Osteoblast (primary cell): ENCODE measurements at places on chromosomes 16 and 17. TPM values are rescaled to one million over a fixed set of nuclear protein-coding genes. Genes with fewer than 3 reads are reported as not detected.

DNA sequence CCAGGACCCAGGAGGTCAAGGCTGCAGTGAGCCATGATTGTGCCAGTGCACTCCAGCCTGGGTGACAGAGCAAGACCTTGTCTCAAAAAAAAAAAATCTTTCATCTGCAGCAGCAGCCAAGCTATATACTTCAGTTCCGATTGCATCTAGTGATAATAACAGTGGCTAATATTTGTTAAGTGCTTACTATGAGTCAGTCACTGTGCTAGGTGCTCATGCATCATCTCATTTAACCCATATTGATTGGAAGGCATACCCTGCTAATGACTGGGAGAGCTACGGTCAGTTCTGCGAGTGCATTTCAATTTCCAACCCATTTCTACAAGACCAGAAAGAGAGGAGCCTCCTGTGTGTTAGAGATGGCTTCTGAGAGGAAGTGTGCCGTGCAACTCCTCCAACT is 7.7 kb upstream of the TUBG2 start:
- no peak for DNase-seq

VTN gene
- under 0.01 TPM in 1 of 2 replicates, not detected in the other for total RNA-seq

DNA sequence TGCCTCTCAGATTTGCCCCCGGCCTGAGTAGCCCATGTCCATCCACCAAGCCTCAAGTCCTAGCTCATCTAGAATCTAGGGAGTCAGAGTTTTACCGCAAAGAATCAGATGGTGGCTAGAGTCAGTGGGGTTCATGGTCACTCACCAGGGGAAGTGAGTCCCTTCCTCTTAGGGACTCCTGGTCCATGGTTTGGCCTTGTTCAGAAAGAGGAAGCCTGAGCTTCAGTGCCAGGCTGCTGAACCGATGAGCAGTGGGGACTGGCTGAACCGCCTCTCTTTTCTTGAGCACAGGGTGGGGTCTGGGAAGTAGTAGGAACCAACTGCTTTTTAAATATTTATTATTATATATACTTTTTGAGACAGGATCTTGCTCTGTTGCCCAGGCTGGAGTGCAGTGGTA is 160.3 kb downstream of the NTN1 start:
- DNase-seq: peak; percentile 82

DNA sequence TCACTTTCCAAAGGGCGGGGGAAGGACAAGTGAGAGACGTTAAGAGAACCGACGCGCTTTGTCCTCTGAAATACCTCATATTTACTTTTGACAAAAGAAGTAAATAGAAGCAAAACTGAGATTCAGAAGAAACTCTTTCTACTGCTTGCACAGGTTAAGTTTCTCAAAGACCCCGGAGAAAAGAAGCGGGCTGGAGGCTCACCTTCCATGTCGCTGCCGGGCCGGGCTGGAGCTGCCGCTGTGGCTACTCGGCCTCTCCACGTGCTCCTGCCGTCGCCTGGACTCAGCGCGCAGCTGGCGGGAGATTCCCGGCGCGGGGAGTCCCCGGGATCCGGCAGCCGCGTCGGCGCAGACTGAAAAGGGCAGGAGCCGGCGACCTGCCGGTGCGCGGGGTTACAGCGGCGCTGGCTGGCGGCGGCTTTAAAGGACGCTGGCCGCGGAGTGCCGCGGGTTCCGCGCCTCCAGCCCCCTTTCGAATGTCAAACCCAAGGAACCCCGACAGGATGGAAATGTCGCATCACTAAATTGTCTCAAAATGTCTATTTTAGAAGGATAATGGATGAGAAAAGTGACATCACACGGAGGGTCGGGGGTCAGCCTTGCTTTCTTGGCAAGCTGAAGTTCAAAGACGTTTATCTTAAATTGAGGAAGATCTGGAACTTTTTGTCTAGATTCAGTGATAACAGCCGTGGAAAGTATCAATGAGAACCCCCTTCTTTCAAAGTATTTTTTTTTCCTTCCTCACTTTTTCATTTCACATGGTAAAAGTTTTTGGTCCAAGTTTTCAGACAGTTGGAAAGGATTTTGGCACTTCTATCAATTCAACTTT is at the start of gene IKZF3:
IKZF3 (minus strand) TSS at position 395 of the 829 bp plus-strand sequence; CDS start at position 209, 186 bp downstream.
- DNase-seq: peak; percentile 54

ELP5 gene
- 21.7 and 26.2 TPM in 2 replicates for total RNA-seq
